ENCODE measurements at places on chromosomes 3 and 15. TPM values are rescaled to one million over a fixed set of nuclear protein-coding genes. Genes with fewer than 3 reads are reported as not detected.

Gene ZIC4
- total RNA-seq = not detected

- no peak overlapping the region for H3K4me3 ChIP-seq
- H3K27ac ChIP-seq = no peak overlapping the region
- H3K36me3 ChIP-seq = no peaks in the 10 kb centered on the region
- DNase-seq = no peak
- no peaks in the 10 kb centered on the region for H3K27me3 ChIP-seq
These were observed 20.5 kb upstream of the ACTC1 start for GRCh38 chr15:34815836-34816235.

DNA sequence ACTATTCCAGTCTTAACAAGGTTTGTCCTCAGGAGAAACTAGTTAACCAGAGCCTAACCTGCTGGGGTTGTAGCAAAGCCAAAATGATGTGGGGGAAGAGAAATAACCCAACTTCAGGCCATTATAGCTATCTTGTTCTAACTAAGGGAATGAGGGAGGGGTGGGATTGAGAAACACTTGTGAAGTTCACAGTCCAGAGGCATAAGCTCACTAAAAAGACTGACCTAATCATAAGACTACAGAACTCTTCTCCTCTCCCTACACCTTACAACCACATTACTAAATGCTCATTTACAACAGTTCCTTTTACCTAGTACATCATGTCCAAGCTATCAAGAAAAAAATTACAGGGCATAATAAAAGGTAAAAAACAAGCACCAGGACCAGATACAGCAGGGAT, 52.8 kb downstream of the UBE3A start:
- H3K27ac ChIP-seq = no peak overlapping the region
- no peak for DNase-seq
- no peak overlapping the region for H3K4me3 ChIP-seq
- no peaks in the 10 kb centered on the region for H3K27me3 ChIP-seq

GRCh38 chr15:60912984-60913697, 316.0 kb downstream of the RORA start:
- H3K27ac ChIP-seq = no peak overlapping the region
- peaks cover 24% of the 10 kb centered on the region for H3K4me1 ChIP-seq
- H3K4me3 ChIP-seq = no peak overlapping the region
- H3K36me3 ChIP-seq = no peaks in the 10 kb centered on the region
- no peaks in the 10 kb centered on the region for H3K27me3 ChIP-seq
- DNase-seq = no peak

- no peaks in the 10 kb centered on the region for H3K27me3 ChIP-seq
- peak overlapping the region; percentile 88 for H3K27ac ChIP-seq
- H3K36me3 ChIP-seq = no peaks in the 10 kb centered on the region
- H3K4me1 ChIP-seq = no peaks in the 10 kb centered on the region
- peak; percentile 44 for DNase-seq
These were observed 61.0 kb upstream of the RYK start for GRCh38 chr3:134311693-134312071.

GRCh38 chr3:110165753-110166152, 828.4 kb upstream of the DPPA4 start:
- no peak overlapping the region for H3K4me3 ChIP-seq
- no peak for DNase-seq
- H3K27me3 ChIP-seq = no peaks in the 10 kb centered on the region

- no peak for DNase-seq
- H3K4me3 ChIP-seq = no peak overlapping the region
- H3K27ac ChIP-seq = no peak overlapping the region
- no peaks in the 10 kb centered on the region for H3K36me3 ChIP-seq
- peaks cover 6% of the 10 kb centered on the region for H3K4me1 ChIP-seq
These were observed 481.4 kb upstream of the THBS1 start for GRCh38 chr15:39099524-39099923.

Gene SCAANT1
- not detected for total RNA-seq

Gene GANC
- total RNA-seq = 6.6 TPM

GRCh38 chr3:69328963-69329302, 57.0 kb downstream of the FRMD4B start:
- H3K4me1 ChIP-seq = peaks cover 68% of the 10 kb centered on the region
- DNase-seq = no peak
- H3K27me3 ChIP-seq = no peaks in the 10 kb centered on the region
- H3K36me3 ChIP-seq = no peaks in the 10 kb centered on the region

DNA sequence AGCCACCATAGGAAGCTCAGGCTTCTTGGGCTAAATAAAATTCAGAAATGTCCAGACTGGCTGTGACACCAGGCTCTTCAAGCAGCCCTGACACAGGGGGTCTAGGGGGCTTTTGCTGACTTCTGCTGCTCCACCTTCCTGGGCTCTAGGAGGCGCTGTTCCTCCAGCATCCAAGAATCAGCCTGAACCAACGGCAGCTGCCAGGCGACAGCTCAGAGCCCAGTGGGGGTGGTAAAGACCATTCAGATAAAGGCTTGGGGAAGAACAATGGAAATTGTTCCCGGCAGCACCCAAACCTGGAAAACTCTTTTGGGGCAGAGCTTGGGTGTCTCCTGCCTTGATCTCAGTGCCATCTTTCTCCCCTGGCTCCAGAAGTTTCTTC, 21.6 kb upstream of the PSTPIP1 start:
- H3K36me3 ChIP-seq = no peaks in the 10 kb centered on the region
- peak overlapping the region; percentile 42 for H3K4me3 ChIP-seq
- no peak for DNase-seq
- no peak overlapping the region for H3K27ac ChIP-seq

DNA sequence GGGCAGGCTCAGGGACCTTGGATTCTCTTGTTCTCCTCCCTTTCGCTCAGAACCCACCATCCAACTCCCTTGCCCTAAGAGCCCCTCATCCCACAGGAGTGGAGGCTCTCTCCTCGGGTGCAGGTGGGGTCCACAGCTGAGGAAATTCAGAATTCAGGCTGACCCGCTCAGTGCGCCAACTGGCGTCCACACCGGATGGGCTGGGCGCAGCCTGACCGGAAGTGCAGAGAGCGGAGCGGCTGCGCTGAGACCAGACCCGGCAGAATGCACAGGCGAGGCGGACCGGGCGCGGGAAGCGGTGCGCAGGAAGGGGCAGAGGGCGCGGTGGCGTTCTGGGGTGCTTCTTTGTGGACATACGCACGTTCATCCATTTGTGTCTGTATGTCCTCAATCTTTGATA, 210.4 kb upstream of the NDN start:
- no peak overlapping the region for H3K27ac ChIP-seq
- no peaks in the 10 kb centered on the region for H3K27me3 ChIP-seq
- no peaks in the 10 kb centered on the region for H3K36me3 ChIP-seq
- no peak for DNase-seq
- no peaks in the 10 kb centered on the region for H3K4me1 ChIP-seq
- peak overlapping the region; percentile 2 for H3K4me3 ChIP-seq

Gene NGLY1
- total RNA-seq = 20.2 TPM

DNA sequence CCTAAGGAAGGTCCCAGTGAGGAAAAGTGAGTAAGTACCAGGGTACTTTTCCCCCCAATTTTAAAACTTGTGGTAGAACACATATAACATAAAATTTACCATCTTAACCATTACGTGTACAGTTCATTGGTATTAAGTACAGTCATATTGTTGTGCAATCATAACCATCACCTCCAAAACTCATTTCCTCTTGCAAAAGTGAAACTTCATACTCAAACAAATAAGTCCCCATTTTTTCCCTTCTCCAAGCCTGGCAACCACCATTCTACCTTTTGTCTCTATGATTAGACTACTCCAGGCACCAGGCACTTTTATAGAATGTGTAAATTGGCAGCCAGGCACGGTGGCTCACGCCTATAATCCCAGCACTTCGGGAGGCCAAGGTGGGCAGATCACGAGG, 12.2 kb downstream of the PRC1 start:
- no peaks in the 10 kb centered on the region for H3K27me3 ChIP-seq
- no peaks in the 10 kb centered on the region for H3K36me3 ChIP-seq
- no peak for DNase-seq
- H3K4me1 ChIP-seq = no peaks in the 10 kb centered on the region
- no peak overlapping the region for H3K27ac ChIP-seq

GRCh38 chr15:37079726-37080125, 20.6 kb downstream of the MEIS2 start:
- no peak for DNase-seq
- peaks cover 38% of the 10 kb centered on the region for H3K4me1 ChIP-seq
- H3K27me3 ChIP-seq = no peaks in the 10 kb centered on the region
- no peak overlapping the region for H3K27ac ChIP-seq

- H3K27ac ChIP-seq = no peak overlapping the region
- no peak for DNase-seq
- no peaks in the 10 kb centered on the region for H3K36me3 ChIP-seq
These were observed 244.9 kb upstream of the MCTP2 start for GRCh38 chr15:93986400-93986984.

Gene GDPGP1
- 16.1 TPM for total RNA-seq

DNA sequence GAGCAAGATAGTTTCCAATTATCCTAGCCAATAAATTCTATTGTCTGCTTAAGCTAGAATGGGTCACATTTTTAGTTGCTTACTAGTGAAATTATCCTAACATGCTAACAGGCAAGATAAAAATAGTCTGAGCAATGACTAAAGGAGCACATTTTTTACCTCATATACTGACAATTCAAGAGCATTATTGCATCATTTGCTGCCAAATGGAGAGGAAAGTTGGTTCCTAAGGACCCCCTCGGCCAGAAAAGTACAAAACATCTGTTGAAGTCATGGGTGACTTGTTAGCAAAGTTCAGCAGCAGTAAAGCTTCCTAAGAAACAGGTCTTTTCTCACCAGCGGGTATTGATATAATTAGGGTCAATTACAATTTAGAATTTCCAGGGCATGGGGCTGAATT, 1001.0 kb downstream of the FHIT start:
- no peak overlapping the region for H3K4me3 ChIP-seq
- H3K36me3 ChIP-seq = no peaks in the 10 kb centered on the region
- H3K4me1 ChIP-seq = no peaks in the 10 kb centered on the region

DNA sequence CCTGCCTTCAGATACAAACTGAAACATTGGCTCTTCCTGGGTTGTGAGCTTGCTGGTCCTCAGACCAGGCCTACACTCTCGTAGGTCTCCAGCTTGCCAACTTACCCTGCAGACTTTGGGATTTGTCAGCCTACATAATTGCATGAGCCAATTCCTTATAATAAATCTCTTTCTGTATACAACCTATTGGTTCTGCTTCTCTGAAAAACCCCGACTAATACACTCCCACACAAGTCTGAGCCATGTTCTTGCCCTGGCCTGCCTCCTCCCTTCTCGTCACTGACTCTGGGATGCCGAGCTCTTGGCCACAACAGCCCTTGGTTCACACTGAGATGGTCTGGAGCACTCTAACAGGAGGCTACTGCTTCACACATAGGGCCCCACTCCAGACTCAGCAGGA, 9.5 kb downstream of the CYP19A1 start:
- H3K4me1 ChIP-seq = no peaks in the 10 kb centered on the region
- no peaks in the 10 kb centered on the region for H3K27me3 ChIP-seq
- no peaks in the 10 kb centered on the region for H3K36me3 ChIP-seq

- no peaks in the 10 kb centered on the region for H3K36me3 ChIP-seq
- peak; percentile 76 for DNase-seq
- H3K27me3 ChIP-seq = no peaks in the 10 kb centered on the region
These were observed 24.3 kb downstream of the PGPEP1L start for GRCh38 chr15:98983334-98983733.

Gene ACTC1
- 10,302 TPM for total RNA-seq

DNA sequence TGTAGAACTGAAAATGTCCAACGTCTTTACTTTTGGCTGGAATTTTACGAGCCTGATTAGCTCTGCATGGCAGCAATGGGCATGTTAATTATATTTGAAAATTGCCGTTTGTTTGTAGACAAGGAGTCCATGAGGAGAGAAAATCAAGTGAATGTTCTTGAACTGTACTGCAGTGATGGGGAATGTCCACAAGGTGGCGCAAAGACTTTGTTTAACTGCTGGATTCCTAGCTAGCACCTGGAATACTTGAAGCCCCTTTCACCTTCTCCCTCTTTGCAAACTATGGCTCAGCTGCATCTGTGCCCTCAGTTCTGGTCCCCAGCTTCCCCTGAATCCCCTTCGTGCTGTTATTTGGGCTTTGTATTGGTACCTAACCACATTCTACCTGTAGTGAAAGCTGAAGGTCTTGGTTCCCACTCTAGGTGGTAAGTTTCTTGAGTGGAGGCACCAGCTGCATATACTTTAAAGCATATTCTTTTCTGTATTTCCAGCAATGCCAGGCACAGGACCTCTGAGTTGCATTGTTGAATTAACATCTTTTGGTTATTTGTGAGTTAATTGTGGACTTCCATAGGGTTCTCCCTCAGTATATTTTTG, 25.3 kb downstream of the EXOG start:
- peak; percentile 78 for DNase-seq
- H3K27me3 ChIP-seq = no peaks in the 10 kb centered on the region
- H3K4me1 ChIP-seq = no peaks in the 10 kb centered on the region

Gene CRABP1
- not detected for total RNA-seq

GRCh38 chr3:25548836-25549235, 115.9 kb downstream of the TOP2B start:
- no peaks in the 10 kb centered on the region for H3K36me3 ChIP-seq
- H3K4me1 ChIP-seq = peaks cover 8% of the 10 kb centered on the region
- H3K4me3 ChIP-seq = no peak overlapping the region
- no peak overlapping the region for H3K27ac ChIP-seq
- no peaks in the 10 kb centered on the region for H3K27me3 ChIP-seq

Gene PARP15
- 1.1 TPM for total RNA-seq
